ENCODE measurements at places on chromosomes 11 and 22. TPM values are rescaled to one million over a fixed set of nuclear protein-coding genes. Genes with fewer than 3 reads are reported as not detected.

DNA sequence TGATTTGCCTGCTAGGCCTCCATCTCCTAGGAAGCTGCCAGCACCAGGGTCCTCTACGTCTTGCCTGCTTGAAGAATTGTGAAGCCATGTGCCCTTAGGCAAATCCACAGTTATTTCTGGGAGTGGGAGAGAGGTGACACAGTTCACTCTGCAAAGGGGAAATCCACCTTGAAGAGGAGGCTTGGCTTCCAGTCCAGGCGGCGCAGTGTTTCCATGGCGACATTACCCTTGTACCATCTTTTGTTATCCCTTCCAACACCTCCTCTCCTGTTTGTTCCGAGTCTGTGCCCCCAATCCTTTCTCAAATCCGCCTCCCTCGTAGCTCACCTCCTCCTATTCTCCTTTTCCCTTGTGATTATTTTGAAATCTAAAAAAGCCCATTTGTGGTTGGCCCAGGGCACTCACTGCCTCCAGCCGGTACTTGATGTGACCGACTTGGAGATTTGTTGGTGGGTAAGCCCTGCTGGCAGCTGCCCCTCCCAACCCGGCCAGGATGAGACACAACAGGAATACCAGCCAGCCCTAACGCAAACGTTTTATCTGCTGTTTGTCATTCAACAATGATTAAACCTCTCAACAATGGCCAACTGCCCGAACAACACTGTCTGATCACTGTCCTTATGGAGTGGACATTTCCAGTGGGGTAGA lies 18.4 kb downstream of the SYT13 start:
- H3K27ac ChIP-seq, result no peak overlapping the region
- DNase-seq, result no peak
- H3K4me3 ChIP-seq, result no peak overlapping the region
- H3K27me3 ChIP-seq, result no peaks in the 10 kb centered on the region
- H3K36me3 ChIP-seq, result no peaks in the 10 kb centered on the region
- H3K4me1 ChIP-seq, result no peaks in the 10 kb centered on the region

PSMA1 gene
- 229 TPM for total RNA-seq

- peaks cover 16% of the 10 kb centered on the region for H3K4me1 ChIP-seq
- no peaks in the 10 kb centered on the region for H3K27me3 ChIP-seq
- H3K27ac ChIP-seq, result peak overlapping the region; percentile 80
- peak overlapping the region; percentile 87 for H3K4me3 ChIP-seq
- DNase-seq, result no peak
Observed at GRCh38 chr11:71451596-71452198, 1.3 kb upstream of the NADSYN1 start.

- H3K4me1 ChIP-seq, result peaks cover 73% of the 10 kb centered on the region
- peak overlapping the region; percentile 69 for H3K27ac ChIP-seq
- no peak for DNase-seq
- no peak overlapping the region for H3K4me3 ChIP-seq
- H3K36me3 ChIP-seq, result no peaks in the 10 kb centered on the region
Observed at GRCh38 chr11:77397631-77398030, 76.3 kb downstream of the PAK1 start.

GRCh38 chr11:61542705-61543104 lies 34.2 kb downstream of the LRRC10B start:
- no peak overlapping the region for H3K4me3 ChIP-seq
- no peaks in the 10 kb centered on the region for H3K36me3 ChIP-seq
- H3K4me1 ChIP-seq, result peaks cover 5% of the 10 kb centered on the region
- H3K27me3 ChIP-seq, result peaks cover 2% of the 10 kb centered on the region
- DNase-seq, result no peak

GRCh38 chr11:61697078-61697502 lies 16.9 kb downstream of the DAGLA start:
- H3K4me3 ChIP-seq, result no peak overlapping the region
- no peak for DNase-seq
- H3K4me1 ChIP-seq, result peaks cover 84% of the 10 kb centered on the region
- H3K36me3 ChIP-seq, result no peaks in the 10 kb centered on the region

DNA sequence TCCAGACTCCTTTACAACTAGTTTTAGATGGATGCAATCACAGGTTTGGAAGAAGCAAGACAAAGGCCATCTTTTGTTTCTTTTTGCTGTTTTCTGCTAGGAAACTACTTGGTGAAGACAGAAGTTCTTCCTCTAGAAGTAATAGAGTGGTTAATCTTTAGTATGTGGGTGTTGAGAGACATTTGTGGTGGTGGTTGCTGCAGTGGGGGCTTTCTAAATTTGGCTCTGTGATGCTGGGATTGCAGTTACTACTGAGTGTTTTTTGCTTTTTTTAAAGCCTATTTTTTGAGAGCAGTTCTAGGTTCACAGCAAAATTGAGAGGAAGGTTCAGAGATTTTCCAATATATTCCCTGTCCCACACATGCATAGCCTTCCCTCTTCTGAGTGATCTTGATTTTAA lies 120.0 kb downstream of the AASDHPPT start:
- no peak overlapping the region for H3K4me3 ChIP-seq
- H3K27me3 ChIP-seq, result no peaks in the 10 kb centered on the region
- H3K4me1 ChIP-seq, result no peaks in the 10 kb centered on the region
- no peaks in the 10 kb centered on the region for H3K36me3 ChIP-seq
- H3K27ac ChIP-seq, result no peak overlapping the region

- no peak for DNase-seq
- no peak overlapping the region for H3K4me3 ChIP-seq
- no peaks in the 10 kb centered on the region for H3K36me3 ChIP-seq
- H3K4me1 ChIP-seq, result no peaks in the 10 kb centered on the region
Observed at GRCh38 chr11:117868815-117869561, 7.5 kb downstream of the FXYD6 start.

DNA sequence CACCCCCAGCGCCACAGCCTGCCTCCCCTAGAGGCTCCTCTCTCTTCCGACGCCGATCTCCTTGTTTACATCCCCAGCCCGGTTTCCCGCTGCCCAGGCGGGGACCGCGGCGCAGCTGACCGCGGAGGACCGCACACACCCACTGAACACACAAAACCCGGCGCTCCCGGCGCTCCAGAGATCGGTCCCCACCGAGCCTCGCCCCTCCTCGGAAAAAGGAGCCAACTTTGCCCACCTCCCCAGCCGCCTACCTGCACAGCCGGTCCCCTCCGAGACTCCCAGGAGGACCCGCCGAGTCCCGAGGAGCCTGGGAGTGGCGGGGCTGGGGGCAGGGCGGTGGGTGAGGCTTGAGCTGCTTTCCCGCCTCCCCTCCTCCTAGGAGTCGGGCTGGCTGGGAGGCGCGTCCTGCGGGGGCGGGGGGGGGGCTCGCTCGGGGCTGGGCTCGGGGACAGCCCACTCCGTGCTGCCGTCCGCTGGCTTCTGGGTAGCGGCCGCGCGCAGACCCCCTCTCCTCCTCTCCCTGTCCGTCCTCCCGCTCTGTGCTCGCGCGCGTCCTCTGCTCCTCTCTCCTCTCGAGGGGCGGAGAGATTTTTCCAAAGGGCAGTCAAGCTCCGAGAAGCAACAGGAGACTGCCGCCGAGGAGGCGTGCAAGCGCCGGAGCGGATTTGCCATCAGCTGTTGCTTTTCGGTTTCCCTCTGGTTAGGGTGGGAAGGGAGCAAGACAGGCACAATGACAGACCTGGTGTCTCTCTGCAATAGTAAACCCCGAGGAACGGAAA lies at the start of gene FXYD6:
TSS of gene FXYD6 (minus strand) at position 318 of the 779 bp plus-strand sequence. CDS start 33,882 bp downstream, outside the sequence.
- H3K36me3 ChIP-seq, result no peaks in the 10 kb centered on the region
- H3K27me3 ChIP-seq, result peaks cover 27% of the 10 kb centered on the region
- peak within 1 kb of the TSS; percentile 68 for H3K4me3 ChIP-seq

CCDC81 gene
- not detected for total RNA-seq

NOX4 gene
- 4.2 TPM for total RNA-seq

MYOD1 gene
- total RNA-seq, result 95.7 TPM
